Kidney capillary endothelial cell (primary cell): ENCODE measurements at places on chromosomes 1 and 21.

DNA sequence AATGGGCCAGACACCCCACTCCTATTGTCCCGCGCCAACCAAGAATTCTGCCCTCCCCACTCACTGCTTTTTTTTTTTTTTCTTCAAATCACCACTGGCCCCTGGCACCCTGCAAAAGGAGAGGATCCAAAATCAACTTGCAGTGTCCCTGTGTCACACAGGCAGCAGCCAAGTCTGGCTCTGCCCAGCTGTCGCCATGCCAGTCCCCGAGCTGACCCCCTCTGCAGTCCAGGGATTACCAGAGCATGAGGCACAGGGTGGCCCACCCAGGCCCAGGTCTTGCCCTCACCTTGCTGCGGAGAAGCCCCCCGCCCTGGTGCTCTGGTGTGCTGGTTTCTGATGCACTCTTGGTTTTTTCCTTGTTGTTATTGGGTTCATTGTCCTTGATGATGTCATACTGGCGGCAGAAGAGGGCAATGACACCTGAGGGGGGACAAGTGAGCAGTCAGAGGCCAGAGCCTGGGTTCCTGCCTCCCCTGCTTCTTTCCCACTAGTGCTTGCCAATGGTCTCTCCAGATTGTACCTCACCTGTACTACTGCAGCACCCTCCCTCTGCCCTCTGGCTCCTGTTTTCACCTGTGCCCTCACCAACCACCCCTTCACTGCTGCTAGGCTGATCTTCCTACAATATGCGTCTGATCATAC, 6.2 kb downstream of the FNDC5 start:
- no peak for DNase-seq

GRCh38 chr1:214685906-214686305, 82.9 kb downstream of the CENPF start:
- no peak for DNase-seq

DNA sequence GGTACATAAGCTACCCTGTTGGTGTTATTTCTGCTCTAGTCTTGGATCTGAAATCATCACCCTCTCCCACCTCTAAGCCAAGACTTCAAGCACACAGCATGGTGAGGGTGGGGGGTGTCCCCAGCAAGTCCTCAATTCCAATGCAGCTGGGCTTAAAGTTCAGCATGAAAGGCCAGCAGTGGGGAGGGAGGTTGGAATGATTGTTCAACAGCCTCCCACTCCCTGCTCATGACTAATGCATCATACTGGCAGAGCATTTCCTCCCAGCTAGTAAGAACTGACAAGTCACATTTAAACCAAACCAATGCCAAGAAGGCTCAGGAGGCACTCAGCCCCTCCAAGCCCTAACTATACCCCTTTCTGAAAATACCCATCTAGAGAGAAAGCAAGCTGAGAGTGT, 50.1 kb downstream of the TIAM1 start:
- DNase-seq, result peak; percentile 83

- DNase-seq, result no peak
These were observed 61.1 kb downstream of the LGR6 start for GRCh38 chr1:202254454-202255252.

DNA sequence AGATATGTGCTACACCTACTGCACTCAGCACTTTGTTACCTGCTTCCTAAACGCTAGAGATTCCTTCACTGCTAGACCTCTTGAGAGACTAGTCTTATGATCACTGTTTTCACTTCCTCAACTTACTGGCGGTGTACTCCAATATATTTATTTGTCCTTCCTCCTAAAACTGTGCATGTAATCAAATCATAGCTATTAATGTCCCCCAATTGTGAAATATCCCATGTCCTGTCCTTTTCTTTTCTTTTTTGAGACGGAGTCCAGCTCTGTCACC, 3.4 kb downstream of the SOAT1 start:
- DNase-seq, result no peak

- DNase-seq, result no peak
These were observed 133.2 kb downstream of the LRIG2 start for GRCh38 chr1:113205980-113206766.

GRCh38 chr1:191695865-191696264, 462.4 kb upstream of the RGS18 start:
- DNase-seq, result no peak
